ENCODE measurements at places on chromosomes 7 and 10.

DNA sequence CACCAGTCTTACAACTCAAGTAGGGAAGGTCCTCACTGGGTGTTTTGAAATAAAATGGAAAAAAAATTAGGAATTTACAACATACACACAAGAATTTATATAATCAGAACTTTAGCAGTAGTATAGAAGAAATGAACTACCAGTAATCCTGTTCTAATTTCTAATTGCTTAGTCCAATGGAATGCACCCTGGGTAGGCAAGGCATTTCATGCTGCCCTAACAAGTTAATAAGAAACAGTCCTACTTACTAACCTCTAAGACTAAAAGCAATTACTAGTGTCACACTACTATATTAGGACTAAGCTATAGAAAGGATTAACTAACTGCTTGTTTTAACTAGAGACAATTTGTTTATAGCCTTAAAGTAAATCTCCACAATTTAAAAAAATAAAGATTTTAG, 158.1 kb downstream of the BTAF1 start:
- no peak for DNase-seq

- DNase-seq: no peak
Observed at GRCh38 chr10:30709229-30709628, 79.7 kb upstream of the LYZL2 start.

GRCh38 chr7:75624134-75624832, 114.5 kb downstream of the HIP1 start:
- no peak for DNase-seq

- DNase-seq: peak; percentile 6
Observed at GRCh38 chr7:38660427-38661099, 29.4 kb upstream of the AMPH start.

GRCh38 chr10:120392245-120392644, 64.8 kb upstream of the PLPP4 start:
- DNase-seq: no peak

GRCh38 chr10:50516171-50516570, 107.6 kb downstream of the SGMS1 start:
- no peak for DNase-seq

- no peak for DNase-seq
Observed at GRCh38 chr7:152340161-152340560, 95.6 kb downstream of the KMT2C start.

DNA sequence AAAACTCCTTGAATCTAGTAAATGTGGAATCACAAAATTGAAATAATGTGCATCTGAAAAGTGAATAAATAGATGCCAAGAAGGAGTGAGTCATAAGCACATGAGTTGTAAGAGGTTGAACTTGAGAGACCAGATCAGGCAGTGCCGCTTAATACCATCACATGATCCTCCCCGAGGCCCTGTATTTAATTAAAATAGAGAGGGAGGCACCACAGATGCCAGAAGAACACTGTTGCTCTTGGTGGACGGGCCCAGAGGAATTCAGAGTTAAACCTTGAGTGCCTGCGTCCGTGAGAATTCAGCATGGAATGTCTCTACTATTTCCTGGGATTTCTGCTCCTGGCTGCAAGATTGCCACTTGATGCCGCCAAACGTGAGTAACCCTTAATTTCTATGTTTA, at the start of gene GPNMB:
TSS of gene GPNMB (plus strand) at position 221 of the 400 bp plus-strand sequence. CDS start at position 304, 83 bp downstream.
- no peak for DNase-seq

GRCh38 chr10:13984647-13985155, 346.0 kb downstream of the FRMD4A start:
- no peak for DNase-seq

- DNase-seq: no peak
Observed at GRCh38 chr7:31094271-31094670, 42.2 kb downstream of the ADCYAP1R1 start.

GRCh38 chr7:21543528-21544302, 876 bp downstream of the DNAH11 start:
- DNase-seq: peak; percentile 11

- no peak for DNase-seq
Observed at GRCh38 chr7:156049366-156049765, 237.1 kb upstream of the SHH start.

DNA sequence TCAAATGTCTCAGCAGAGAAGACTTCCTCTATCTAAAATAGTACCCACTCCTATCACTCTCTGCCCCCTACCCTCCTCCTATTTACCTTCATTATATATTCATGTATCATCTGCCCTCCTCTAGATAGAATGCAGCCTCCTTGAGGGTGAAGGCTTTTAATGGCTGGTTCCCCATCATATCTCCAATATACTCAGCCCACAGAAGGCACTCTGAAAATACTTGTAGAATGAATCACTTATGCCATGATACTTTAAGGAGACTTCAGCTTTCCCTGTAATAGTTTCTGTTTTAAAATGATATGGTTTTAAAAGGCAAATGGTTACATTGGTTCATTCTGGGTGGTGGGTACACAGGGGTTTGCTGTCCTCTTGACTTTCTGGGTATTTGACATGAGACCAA, 25.3 kb downstream of the GFRA1 start:
- no peak for DNase-seq

GRCh38 chr7:101017064-101017777, 2.7 kb upstream of the MUC17 start:
- DNase-seq: no peak

- DNase-seq: no peak
Observed at GRCh38 chr7:39271402-39271801, 293.7 kb downstream of the POU6F2 start.

- no peak for DNase-seq
Observed at GRCh38 chr7:117273814-117274225, 49.0 kb downstream of the WNT2 start.

DNA sequence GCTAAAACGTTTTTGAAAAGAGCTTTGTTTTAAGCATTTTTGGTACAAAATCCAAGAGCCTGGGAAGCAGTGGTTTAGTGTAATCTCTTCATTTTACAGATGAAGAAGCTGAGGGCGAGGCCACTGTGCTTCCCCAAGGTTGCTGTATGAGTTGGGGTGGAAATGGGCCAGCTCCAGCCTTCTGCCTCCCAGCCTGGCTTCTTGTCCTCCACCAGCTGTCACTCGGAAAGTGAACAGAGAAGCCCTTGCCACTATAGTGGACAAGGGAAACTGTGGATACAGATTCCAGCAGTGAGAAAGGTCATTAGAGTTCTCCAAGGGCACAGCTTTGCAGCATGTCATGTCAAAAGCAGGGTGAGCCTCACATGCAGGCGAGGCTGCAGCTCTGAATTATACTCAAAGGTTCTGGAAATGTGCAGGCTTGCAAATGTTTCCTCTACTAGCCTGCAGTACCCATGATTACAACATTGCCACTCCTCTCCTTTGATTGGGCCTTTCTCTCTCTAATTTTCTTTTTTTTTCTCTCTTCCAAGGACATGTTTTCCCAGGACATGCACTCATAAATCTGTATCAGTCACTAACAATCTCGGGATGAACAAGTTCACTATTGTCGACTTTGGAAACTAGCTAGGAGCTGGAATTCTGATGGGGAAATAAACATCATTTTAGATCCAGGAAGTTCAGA, 33.0 kb downstream of the BAMBI start:
- DNase-seq: no peak

DNA sequence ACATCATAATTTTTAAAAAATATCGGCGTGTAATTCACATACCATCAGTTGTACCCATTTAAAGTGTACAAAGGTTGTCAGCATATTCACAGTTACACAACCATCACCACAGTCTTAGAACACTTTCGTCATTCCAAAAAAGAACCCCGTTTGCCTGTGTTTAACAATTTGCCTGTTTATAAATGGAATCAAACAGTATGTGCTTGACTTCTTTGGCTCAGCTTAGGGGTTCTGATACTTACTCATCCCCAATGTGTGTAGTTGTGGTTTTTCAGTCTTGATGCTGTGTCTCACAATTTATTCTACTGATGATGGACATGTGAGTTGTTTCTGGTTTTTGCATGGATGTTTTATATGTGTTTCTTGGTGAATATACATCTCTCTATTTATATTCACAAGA, 50.0 kb downstream of the PRPF18 start:
- DNase-seq: no peak

DNA sequence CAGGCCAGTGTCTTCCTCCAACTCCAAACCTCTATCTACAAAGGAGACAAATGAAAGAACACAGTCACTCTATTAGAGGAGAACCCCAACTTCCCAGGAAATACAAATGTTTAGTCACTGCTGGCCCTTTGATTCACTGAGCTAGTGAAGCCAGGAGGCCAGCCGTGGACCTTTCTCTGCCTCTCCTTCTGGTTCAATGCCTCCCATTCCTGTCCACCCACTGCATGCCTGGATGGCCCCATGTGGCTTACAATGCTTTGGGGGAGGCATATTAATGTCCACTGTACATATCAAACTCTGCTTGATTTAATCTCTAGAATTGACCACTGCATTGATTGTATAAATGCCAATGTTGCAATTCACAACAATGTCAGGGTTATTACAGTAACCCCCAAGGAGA, 687.3 kb downstream of the KCNMA1 start:
- DNase-seq: no peak

- DNase-seq: no peak
Observed at GRCh38 chr10:20552382-20552781, 344.7 kb downstream of the NEBL start.

DNA sequence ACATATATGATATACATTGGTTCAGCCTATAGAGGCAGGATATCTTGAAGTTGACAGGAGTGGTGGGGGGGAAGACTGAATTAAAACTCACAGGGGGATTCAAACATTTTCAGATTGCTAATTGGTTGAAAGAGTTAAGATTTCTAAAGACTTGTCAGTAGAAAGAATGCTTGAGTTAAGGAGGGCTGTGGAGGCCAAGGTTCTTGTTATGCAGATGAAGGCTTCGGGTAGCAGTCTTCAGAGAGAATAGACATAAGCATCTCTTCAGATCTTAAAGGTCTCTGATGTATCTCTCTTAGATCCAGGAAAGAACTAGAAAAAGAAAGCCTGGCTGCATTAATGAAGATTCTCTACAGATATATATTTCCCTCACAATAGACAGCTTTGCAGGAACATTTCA, 209.8 kb upstream of the SEMA3D start:
- no peak for DNase-seq

DNA sequence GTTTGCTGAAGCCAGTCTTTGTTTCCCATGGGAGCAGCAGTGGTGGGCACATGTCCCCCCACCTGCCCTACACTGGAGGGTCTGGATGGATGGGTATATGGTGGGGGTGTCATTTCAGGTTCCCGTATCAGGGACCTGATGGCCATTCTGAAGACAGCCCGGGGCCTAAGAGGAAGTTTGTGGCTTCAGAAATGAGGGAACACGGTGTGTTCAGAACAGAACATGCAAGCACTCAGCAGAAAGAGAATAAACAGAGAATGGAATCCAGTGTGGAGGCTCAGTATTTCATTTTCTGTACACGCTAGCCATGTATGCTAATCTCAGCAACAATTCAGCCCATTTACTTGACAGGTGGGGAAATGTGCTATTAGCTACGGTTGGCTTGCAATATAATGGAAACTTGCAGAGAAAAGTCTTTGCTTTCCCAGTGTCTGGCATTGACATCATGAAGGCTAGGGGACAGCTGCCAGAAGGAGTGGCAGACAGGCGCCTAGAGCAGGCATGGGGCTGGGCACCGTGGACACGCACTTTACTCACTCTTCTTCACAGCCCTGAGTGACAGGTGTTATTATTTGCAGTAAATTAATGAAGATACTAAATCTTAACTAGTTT, 98.6 kb downstream of the ELMO1 start:
- DNase-seq: no peak

- no peak for DNase-seq
Observed at GRCh38 chr10:105347487-105347886, 706.4 kb downstream of the SORCS3 start.
